NCI-H524 treated with DMSO at 0.1 percent for 48 hours (cell line): ENCODE measurements at places on chromosomes 2 and 18.

DNA sequence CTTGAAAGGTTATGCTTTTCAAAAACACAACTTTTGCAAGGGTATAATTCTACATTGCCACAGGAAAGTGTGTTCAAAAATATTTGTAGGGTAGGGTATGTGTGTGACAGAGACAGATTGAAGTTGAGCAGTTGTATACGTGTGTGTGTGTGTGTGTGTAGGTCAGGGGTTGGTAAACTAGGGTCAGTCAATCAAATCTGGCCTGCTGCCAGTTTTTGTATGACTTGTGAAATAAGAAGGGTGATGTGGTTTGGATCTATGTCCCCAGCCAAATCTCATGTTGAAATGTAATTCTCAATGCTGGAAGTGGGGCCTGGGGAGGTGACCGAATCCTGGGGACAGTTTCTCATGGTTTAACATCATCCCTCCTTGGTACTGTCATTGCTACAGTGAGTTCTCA lies 148.2 kb downstream of the CERS6 start:
- no peak for DNase-seq

- no peak for DNase-seq
Measured at GRCh38 chr18:76351961-76352581, 143.0 kb downstream of the ZNF516 start.

- DNase-seq, result no peak
Measured at GRCh38 chr18:31426021-31426420, 21.5 kb upstream of the DSG3 start.

- DNase-seq, result no peak
Measured at GRCh38 chr18:13577091-13577697, 149.2 kb downstream of the FAM210A start.

- no peak for DNase-seq
Measured at GRCh38 chr18:68797871-68798270, at the start of gene CCDC102B. Gene CCDC102B (plus strand): TSS chr18:68798080. CDS start chr18:68836764, 38,684 bp downstream.

DNA sequence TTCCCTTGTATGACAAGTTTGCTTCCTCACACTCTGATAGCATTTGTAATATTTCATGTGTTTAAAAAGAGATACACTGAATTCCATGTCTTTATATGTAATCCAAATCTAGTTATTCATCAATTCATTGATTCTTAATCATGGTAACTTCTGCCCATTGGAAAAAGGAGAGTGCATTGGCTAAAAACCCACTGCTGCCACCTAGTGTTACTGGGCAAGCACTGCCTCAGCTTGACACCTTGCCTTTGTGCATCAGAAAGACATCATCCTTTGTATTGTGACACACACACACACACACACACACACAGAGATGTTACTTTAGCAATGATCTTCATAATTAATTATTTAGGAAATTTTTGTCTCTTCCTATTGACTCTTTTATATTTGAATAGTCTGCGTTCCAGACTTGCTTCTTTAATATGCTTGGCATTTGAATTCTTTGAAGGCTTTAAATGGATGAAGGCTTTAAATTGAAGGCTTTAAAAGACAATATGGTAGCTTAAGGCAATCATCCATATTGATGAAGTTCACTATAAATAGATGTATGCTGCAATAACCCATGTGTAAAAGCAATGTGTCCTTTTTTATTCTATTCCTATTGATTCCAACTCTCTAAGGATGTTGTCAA lies 414.2 kb upstream of the CHST9 start:
- DNase-seq, result no peak

DNA sequence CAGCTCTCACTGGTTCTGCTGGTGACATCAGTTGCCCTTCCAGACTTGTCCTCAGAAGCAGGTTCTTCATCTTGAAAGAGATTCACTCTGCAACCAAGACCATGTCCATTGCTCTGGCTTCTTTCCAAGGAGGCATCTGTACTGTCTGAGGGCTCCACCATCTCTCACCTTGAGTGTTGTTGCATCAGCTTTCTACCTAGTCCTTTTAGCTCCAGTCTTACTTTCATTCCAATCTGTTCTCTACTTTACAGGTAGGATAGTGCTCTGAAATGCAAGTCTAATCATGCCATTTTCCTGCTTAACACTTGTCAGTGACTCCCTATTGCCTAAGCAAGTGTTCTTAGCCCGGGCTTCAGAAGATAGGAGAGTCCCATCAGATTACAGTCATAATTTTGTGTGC lies 117.7 kb downstream of the EN1 start:
- DNase-seq, result no peak

DNA sequence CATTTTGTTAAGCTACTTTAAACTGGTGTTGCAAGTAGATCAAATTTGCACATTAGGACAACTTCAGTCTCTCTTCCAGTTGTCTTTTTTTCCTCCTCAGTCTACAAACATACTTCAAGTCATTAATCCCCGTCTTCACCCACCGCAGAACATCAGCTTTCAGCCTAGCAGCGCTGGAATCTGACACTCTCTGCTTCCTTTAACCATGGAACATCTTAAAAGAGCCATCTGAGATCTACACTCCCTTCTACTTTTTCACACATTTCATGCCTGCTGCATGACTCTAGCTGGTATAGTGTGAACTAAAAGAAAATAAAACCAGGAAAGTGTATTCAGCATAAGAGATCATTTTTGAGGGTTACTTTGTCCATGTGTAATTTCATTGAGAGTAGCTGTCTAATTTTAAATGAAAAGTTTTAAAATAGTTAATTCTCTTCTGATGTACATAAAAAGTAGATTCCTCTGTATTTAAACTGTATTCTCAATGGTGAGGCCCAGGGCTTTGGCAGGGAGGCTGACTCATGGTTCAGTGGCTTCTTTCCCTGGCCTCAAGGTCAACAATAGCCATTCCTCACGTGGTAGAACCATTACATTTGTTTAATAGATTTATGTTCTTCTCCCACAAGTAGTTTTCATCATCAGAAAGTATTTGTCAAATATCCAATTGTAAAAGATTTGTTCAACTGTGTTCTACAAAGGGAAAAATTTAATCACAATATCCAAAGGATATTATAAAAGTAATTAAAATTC lies 16.5 kb downstream of the SGPP2 start:
- DNase-seq, result no peak

DNA sequence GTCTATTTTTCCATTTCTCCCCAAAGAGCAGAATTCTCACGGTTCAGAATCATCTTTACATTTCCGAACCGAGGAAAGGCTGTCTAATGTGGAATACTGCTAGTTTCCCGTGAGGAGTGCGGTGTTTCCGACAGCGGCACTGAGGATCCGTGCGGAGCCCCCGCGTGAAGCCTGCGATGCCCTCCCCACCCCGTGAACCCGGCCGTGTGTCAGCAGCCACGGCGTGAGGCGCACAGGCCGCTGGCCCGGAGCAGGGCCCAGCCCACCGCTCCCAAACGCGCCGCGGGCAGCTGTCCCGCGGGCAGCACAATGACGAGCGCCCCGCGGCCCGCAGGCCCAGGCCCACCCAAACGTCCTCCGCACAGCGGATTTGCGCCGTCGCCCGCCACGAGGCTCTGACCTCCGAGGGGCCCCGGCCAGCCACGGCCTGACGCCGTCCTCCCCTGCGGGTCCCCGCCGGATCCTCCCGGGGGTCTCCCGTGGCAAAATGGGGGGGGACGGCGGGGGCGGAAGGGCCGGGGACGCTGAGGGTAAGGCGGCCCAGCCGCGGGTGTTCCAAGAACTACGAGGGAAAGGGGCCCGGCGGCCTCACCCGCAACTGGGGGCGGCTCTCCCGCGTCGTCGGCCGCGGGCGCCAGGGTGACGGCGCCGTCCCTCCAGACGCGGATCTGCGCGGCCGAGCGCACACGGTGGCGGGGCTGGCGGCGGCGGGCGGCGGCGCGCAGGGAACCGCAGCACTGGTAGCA lies 796 bp downstream of the SPIRE1 start:
- DNase-seq, result no peak

DNA sequence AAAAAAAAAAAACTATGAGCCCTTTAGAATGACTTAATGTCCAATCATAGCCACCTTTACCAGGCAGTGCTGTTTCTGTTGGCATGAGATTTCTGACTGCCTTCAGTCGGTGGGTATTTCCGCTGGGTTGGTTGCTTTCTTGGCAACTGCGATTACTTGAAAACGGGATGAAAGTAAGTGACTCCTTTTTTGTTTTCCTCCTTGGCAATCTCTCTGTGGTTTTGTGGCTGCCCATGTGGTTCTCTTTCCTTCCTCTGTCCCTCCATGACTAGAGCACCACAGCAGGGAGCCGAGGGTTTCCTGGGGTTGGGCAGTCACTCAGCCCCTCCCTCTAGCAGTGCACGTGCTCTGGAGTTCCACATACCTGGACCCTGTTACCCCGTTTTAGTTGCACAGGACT lies 112.1 kb downstream of the KLHL29 start:
- DNase-seq, result no peak

GRCh38 chr2:134906726-134907125 lies 11.9 kb upstream of the CCNT2 start:
- no peak for DNase-seq

- no peak for DNase-seq
Measured at GRCh38 chr2:72144632-72145288, 2.9 kb downstream of the CYP26B1 start.

DNA sequence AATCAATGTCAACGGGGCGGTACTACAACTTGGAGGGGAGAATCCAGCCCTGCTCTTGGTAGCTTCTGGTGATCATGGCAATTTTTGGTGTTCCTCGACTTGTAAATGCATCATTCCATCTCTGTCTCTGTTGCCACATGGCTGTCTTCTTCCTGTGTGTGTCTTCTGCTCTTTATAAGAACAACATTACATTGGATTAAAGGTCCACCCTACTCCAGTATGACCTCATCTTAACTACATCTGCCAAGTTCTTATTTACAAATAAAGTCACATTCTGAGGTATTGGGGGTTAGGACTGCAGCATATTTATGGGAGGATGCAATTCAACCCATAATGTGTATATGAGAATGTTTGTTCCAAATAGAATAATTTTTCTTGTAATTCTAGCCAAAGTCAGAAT lies 28.8 kb upstream of the FIGN start:
- no peak for DNase-seq

GRCh38 chr18:58228176-58228575 lies 184.2 kb downstream of the NEDD4L start:
- DNase-seq, result no peak
